Skeletal muscle cell (primary cell): ENCODE measurements at places on chromosomes 4 and X.
A peak's percentile ranks its signal among the peaks of the same experiment; 100 is the strongest.

GRCh38 chrX:6885909-6886308 lies 261.6 kb upstream of the STS start:
- no peak for DNase-seq

DNA sequence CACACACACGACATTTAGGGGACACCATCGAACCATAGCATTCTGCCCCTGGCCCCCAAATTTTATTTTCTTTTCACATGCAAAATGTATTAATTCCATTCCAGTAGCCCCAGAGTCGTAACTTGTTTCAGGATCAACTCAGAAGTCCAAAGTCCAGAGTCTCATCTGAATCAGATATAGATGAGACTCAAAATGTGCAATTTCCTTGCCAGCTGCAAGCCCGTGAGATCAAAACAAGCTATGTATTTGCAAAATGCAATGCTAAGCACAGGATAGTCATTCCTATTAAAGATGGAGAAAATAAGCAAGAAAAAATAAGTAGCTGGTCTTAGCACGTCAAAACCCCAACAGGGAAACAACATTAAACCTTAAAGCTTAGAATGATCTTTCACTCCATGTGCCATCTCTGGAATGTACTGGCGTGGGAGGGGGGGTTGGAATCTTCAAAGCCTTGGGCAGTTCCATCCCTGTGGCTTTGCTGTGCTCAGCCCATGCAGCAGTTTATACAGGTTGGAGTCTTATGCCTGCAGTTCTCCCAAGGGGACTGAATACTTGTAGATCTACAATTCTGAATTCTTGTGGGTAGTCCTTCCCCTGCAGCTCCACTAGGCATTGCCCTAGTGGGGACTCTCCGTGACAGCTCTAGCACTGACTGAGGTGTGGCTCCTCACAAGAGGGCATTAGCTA lies 47.7 kb upstream of the SYTL5 start:
- peak; percentile 42 for DNase-seq

GRCh38 chr4:137065311-137065710 lies 467.0 kb downstream of the PCDH18 start:
- DNase-seq, result no peak

- DNase-seq, result no peak
Measured at GRCh38 chr4:110012917-110013316, 100.2 kb downstream of the EGF start.

GRCh38 chr4:21569638-21570037 lies 378.9 kb downstream of the KCNIP4 start:
- DNase-seq, result no peak

DNA sequence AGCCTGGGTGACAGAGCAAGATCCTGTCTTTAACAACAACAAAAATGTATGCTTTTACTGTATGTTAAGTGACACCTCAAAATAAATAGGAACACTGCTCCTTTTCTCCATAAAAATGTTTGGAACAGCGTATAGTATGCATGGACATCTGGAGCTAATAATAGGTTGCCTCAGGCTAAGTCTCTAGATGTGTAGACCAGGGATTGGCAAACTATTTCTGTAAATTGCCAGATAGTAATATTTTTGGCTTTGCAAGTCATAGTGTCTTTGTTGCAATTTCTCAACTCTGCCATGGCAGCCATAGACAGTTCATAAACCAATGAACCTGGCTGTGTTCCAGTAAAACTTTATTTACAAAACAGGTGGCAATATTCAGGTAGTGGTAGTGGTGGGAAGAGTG lies 76.6 kb upstream of the CBLL2 start:
- DNase-seq, result no peak

GRCh38 chr4:163228648-163229047 lies 62.0 kb upstream of the NAF1 start:
- no peak for DNase-seq

DNA sequence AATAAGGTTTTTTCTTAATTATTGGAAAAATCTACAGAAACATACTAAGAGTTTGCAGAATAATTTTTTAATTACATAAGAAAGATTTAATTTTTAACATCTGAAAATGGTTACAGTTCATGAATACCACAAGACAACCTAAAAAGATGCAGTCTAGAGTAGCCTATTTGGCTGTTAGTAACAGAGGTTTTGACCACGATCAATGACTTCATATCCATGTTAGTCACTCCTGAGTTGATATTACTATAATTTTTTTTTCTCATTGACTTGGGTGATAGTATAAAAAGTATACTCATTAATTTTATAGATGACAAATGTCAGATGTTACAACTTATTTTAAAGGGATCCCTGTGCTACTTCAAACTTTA lies 272.5 kb downstream of the DCTD start:
- DNase-seq, result peak; percentile 21

DNA sequence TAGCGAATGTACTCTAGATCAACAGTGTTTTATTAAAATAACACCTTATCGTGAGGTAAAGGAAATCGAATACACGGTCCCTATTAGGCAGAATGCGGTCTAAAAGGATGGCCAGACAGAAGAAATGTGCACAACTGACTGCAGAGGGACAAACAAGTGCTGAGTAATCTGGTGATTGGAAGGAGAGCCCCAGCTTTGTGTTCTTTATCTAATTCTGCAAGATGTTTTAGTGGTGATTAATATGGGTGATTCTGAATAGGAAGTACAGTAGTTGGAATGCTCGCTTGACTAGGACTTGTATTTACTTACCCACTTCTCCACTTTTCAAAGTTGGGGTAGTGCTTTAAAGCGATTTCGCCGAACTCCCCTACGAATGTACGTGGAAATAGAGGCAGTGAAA lies 1.2 kb downstream of the WDR44 start:
- no peak for DNase-seq

GRCh38 chrX:78092296-78092695 lies 11.8 kb upstream of the PGK1 start:
- DNase-seq, result no peak

DNA sequence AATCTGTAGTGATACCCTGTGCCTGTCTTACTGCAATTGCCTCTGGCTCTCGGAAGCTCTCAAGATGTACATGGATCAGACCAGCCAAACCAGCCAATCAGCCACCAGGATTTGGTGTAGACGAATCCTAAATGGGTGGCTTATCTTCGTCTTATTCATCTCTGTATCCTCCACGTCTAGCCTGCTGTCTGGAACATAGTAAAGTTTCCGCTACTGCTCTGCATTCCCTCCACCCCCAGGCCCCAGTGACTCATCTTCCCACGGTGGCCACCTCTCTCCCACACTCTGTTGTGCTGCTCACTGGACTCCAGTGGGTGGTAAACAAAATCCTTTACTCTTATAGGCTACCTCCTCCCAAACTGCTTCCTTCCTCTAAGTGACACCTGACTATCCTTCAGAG lies 37.8 kb downstream of the SEPTIN6 start:
- peak; percentile 75 for DNase-seq

DNA sequence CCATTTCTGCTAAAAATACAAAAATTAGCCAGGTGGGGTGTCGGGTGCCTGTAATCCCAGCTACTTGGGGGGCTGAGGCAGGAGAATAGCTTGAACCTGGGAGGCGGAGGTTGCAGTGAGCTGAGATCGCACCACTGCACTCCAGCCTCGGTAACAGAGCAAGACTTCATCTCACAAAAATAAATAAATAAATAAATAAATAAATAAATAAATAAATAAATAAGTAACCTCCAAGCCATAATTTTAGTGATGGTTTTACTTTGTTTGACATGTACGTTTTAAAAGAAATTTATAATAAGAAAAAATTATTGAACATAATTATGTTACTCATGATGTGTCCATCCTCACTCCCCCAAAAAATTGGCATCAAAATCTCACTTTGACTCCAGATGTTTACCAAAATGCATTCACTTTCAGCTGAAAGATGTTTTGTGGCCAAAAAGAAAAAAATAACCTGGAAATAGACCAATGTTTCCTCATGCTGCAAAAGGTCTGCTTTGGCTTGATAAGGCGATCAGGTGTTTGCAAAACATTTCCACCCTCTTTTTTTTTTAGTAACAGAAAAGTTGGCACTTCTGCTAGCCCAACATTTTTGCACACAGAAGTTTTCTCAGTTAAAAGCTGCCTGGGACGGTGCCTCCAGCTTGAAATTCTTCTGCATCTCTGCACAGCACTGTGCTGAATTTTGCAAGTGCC lies 42.2 kb upstream of the DHRSX start:
- no peak for DNase-seq

DNA sequence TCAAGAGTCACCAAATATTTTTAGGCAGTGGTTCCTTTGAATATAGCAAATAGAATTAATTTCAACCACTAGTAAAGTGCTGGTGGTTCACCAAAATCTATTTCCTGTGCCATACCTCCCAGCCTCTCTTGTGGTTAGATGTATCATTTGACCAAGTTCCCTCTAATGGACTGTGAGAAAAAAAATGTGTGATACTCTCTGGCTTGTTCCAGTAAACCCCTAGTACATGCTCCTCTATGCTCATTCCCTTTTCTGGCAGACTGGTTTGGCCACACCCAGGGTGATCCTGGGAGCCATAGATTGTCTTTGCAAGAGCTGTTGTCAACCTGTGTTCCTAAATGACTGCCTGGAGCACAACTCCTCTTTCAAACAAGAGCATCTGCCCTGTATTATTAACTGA lies 109.5 kb downstream of the FRAS1 start:
- DNase-seq, result no peak

DNA sequence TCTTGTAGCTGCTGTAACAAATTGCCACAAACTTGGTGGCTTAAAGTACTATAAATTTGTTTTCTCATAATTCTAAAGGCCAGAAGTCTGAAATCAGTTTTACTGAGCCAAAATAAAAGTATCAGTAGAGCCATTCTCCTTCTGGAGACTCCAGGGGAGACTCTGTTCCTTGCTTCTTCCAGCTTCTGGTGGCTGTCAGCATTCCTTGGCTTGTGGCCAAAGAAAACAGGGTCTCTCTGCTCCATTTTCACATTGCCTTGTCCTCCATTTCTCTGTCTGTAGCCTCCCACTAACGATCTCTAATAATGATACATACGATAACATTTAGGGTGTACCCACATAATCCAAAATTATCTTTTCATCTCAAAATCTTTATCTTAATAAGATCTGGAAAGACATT lies 200.4 kb downstream of the MAB21L2 start:
- DNase-seq, result no peak

DNA sequence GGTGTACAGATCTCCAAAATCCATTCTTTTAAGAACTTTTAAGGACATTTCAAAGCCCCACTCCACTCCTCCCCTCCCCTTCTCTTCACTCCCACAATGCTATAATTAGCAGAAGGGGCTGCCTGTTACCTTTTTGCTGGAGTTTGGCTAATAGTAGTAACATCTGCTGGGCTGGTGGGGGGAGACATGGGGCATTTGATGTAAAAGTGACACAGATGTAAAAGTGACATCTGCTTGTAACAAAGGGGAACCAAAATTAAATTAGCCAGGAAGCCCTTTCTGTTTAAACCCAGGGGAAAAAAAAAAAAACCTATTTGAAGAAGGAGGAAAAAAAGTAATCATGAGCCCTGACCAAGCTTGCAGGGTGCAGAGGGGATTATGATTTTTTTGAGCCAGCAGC lies 5.4 kb upstream of the PHOX2B start:
- DNase-seq, result no peak

GRCh38 chr4:105061136-105061696 lies 85.5 kb upstream of the TET2 start:
- DNase-seq, result no peak

- DNase-seq, result no peak
Measured at GRCh38 chrX:141733371-141733770, 34.8 kb upstream of the SPANXD start.

DNA sequence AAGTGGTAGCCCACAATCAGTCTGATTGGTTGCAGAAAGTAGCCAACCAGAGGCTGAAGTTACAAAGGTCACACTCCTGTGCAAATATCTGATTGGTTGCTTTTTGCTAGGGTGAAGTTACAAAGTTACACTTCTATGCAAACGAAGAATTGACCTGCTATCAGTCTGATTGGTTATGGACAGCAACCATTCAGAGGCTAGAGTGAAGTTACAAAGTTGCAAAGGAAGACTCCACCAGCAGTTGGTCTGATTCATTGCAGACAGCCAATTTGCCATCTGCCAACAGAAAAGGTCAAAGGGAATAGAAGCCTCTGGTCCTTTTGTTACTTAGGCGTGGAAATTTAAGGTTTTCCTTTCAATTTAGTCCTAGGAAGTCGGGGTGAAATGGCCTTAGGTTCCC lies 377.7 kb downstream of the PRDM5 start:
- no peak for DNase-seq

GRCh38 chr4:70793626-70794025 lies 46.1 kb downstream of the GRSF1 start:
- DNase-seq, result no peak

DNA sequence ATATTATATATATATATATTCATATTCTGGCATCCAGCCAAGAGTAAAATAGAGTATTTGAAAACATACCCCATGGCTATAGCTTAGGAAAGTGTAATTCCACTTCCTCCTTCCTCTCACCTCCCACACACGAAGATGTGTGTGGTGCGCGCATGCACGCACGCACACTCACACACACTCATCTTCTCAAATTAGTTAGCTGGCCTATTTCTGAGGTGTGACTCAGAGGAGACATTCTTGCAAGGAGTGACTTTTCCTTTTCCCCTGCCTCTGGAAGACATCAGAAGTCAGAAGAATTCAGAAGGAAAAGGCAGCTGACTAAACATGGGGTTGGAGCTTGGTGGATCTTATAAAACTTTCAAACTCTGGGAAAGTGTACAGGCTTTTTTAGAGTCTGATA lies 8.8 kb downstream of the ENPEP start:
- peak; percentile 93 for DNase-seq

DNA sequence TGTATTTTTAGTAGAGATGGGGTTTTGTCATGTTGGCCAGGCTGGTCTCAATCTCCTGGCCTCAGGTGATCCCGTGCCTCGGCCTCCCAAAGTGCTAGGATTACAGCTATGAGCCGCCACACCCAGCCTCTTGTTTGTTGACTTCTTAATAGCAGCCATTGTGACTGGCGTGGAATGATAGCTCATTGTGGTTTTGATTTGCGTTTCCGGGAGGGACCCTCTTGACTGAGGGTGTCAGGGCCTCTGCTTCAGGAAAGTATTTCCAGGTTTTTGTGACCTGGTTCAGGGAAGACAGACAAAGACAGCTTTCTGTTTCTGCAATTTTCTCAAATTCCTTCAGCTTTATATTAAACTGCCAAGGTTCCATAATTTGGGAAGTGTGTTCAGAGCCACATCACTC lies 15.1 kb downstream of the CSF2RA start:
- no peak for DNase-seq

DNA sequence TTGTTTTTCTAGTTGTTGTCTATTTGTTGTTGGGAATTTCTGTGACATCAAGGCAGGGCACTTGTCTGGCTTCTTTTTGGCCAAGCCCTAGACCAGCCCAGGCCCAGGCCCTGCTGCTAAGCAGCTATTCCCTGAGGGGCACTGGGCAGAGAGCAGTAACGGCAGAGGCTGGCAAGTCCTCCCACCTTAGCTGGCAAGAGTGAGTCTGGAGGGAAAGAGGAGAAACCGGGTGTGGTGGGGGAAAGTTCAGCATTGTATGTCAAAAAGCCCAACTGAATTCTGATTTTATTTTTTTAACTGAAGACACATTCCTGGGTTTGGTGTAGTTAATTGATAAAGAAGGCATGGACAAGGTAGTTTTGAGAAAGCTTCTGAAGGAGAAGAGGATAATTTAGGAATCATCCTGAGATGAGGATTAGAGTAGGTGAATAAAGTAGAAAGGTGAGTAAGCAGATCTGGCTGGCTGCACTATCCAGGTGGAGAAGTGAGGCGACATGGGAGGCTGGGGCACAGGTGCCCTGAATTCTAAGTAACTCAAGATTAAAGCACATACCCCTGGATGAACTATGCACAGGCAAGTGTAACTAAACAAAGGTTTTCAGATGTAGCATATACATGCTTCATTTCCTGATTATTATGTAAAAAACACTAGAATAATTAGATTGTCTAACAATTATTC lies 57.4 kb downstream of the TAPT1 start:
- no peak for DNase-seq
